ENCODE measurements at places on chromosomes 16 and 17. TPM values are rescaled to one million over a fixed set of nuclear protein-coding genes. Genes with fewer than 3 reads are reported as not detected.

DNA sequence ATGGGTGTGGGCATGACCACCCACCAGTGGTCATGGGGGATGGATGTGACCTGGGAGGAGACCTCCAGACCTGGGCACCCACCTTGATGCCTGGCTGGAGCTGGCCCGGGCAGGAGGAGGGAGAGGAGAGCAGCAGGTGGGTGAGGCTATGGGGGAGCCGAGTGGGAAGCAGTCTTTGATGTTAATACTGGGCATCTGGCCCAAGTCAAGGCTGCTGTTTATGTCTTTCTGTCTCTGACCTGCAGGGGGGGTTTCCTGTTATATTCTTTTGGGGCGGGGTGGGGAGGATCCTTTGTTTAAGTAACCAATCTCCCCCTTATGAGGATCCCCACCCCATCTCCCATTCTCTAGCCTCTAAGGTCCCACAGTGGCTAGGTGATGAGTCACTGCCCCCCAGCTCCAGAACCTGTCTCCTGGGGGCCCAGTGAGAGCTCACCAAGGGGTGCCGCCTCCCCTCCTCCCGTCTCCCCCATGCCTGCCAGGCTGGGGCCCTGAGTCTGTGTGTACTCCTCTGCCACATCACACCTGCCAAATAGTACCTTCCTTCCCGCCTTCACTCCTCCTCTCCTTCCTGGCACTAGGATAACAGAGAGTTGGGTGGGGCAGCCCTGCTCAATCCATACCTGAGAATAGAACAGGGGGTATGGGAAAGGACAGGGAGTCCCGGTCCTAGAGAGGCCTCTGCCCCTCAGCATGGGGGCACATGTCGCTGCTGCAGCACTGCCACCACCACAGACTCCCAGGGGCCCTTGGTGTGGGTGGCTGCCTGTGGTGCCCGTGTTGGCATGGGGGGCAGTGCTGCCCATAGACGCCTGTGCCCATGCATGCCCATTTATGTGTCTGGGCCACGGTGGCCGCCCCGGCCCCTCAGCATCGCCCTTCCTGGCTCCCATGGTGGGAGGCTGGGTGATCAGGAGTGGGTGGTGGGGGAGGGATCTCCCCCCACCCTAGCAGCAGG is 7.3 kb downstream of the THRA start:
- peaks cover 5% of the 10 kb centered on the region for H3K36me3 ChIP-seq
- H3K4me1 ChIP-seq, result peaks cover 96% of the 10 kb centered on the region
- peak overlapping the region; percentile 54 for H3K4me3 ChIP-seq
- H3K27ac ChIP-seq, result peak overlapping the region; percentile 92
- DNase-seq, result no peak

GRCh38 chr16:20944861-20945574 is 44.4 kb downstream of the LYRM1 start:
- no peaks in the 10 kb centered on the region for H3K27me3 ChIP-seq
- DNase-seq, result no peak
- H3K4me3 ChIP-seq, result no peak overlapping the region
- H3K27ac ChIP-seq, result no peak overlapping the region
- no peaks in the 10 kb centered on the region for H3K4me1 ChIP-seq
- H3K36me3 ChIP-seq, result no peaks in the 10 kb centered on the region

GRCh38 chr17:56109836-56110235 is 43.4 kb upstream of the ANKFN1 start:
- no peaks in the 10 kb centered on the region for H3K36me3 ChIP-seq
- H3K4me1 ChIP-seq, result no peaks in the 10 kb centered on the region
- H3K27ac ChIP-seq, result no peak overlapping the region
- H3K27me3 ChIP-seq, result no peaks in the 10 kb centered on the region
- DNase-seq, result no peak
- no peak overlapping the region for H3K4me3 ChIP-seq

- no peaks in the 10 kb centered on the region for H3K27me3 ChIP-seq
- no peak overlapping the region for H3K27ac ChIP-seq
- DNase-seq, result peak; percentile 33
These were observed 38.8 kb downstream of the C16orf95 start for GRCh38 chr16:87278191-87279093.

DNA sequence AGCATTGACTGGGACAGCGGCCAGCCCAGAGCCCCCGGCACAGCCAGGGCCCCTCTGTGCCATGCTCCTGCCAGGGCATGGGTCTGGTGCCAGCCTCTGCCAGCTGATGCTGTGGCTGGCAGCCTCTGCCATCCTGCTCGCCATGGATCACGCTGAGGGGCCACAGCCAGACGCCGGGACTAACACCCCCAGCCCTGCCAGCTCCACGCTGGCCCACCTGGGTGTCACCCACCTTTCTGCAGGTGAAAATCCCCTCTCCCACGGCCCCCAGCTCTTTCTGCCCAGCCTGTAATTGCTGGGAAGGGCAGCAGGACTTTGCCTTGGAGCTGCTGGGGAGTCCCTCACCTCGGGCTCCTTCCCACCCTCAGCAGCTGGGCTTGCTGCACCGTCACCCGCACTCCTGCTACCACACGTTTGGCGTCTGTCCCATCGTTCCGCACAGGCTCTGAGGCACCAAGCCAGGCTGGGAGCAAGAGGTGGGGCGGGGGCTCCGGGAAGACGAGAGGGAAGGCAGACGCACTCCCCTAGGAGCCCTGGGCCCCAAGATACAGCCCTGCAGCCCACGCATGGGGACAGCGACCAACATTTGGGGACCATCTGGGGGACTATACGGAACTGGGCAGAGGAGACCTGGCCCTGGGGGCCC is 42.0 kb upstream of the ACSF3 start:
- no peak overlapping the region for H3K27ac ChIP-seq
- DNase-seq, result no peak
- H3K27me3 ChIP-seq, result no peaks in the 10 kb centered on the region
- no peaks in the 10 kb centered on the region for H3K36me3 ChIP-seq

DNA sequence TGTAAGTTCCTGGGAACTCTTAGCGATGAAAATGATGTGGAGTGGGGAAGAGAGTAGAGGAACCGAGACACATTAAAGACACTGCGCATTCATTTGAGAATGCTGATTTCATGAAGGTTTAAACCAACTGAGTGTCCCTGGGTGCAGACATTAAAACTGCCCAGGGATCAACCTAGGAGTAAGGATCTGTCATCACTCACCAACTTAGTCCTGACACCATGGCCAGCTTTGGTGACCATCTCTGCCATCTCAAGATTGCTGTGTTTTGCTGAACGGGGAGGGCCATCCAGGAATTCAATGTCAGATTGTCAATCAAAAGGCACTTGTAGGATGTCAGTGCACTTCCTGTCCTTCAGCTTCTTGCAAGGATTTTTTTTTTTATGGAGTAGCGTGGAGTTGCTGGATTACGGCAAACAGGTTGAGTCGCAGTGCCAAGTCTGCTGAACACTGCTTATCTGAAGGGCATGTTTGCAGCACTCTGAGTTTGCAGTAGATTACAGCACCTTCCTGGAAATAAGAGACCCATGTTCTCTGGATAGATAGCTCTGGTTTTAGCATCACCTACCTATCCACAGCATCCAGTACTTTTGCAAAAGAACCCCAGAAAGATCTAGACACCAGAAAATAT is 258.1 kb upstream of the IRX3 start:
- H3K4me3 ChIP-seq, result no peak overlapping the region
- no peaks in the 10 kb centered on the region for H3K36me3 ChIP-seq
- H3K27me3 ChIP-seq, result no peaks in the 10 kb centered on the region
- no peak overlapping the region for H3K27ac ChIP-seq
- no peaks in the 10 kb centered on the region for H3K4me1 ChIP-seq

WFIKKN1 gene
- 0.92 TPM for total RNA-seq

TVP23A gene
- 1.1 TPM for total RNA-seq

IFI35 gene
- total RNA-seq, result 34.8 TPM

MYH8 gene
- total RNA-seq, result not detected

ATP1B2 gene
- 1.4 TPM for total RNA-seq

Data from thoracic aorta (tissue), 2 donors.